ENCODE measurements at places on chromosomes 3 and 15.

GRCh38 chr3:128784232-128784631, 58.2 kb downstream of the RAB7A start:
- DNase-seq = peak; percentile 8

GRCh38 chr15:66899555-66900350, 165.6 kb upstream of the SMAD3 start:
- no peak for DNase-seq

DNA sequence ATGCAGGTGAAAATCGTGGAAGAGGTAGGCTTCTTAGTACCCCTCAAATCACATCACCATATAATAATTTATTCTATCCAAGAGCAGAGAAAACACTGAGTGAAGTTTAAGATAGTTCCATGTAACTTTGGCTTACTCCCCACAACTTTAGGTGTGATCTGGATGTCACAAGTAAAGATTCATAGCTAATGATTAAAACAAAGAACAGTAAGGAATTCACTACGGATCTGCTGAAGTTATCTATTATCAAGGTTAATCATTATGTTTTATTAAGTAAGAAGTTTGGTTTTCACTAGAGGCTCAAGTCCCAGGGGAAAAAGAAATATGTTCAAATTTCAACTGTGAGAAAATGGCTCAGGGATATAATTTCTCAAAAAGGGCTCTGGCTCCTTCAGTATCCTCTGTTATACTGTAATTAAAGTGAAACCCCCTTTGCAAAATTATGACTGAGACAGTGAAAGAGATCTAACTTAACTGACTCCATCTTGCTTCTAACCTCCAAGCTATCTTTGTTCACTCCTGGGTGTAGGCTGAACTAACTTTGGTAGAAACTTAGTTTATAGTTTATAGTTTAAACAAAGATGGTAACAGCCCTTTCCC, 17.1 kb downstream of the CD80 start:
- DNase-seq = no peak

- no peak for DNase-seq
Observed at GRCh38 chr3:143295201-143296080, 175.9 kb downstream of the CHST2 start.

DNA sequence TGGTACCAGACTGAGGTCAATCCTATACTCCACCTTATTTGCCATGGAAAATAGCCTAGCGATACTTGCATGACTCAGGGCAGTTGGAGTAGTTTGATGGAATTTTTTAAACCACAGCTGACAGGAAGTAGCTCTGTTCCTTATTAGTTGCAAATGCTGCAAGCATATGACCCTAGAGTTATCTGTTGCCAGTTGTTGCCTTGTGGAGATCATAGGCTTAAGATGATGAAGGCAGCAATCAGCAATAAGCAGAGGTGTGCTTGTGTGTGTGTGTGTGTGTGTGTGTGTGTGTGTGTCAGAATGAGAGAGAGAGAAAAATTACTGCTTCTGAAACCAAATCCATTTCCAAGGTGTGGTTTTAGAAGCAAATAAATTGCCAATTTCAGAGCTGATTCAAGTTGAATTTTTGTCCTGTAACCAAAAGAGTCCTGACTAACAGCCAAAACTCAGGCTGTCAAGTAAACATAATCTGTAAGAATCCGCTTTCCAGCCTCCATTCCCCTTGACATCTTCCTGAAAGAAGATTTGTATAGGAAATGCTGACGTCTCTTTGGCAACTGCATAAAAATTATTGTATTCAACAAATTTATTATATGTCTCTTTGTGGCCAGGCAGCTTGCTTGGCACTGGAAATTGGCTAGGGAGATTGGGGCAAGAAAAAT, 141.2 kb downstream of the SERPINI1 start:
- no peak for DNase-seq

GRCh38 chr15:48267766-48268165, 61.7 kb downstream of the SLC12A1 start:
- DNase-seq = no peak

DNA sequence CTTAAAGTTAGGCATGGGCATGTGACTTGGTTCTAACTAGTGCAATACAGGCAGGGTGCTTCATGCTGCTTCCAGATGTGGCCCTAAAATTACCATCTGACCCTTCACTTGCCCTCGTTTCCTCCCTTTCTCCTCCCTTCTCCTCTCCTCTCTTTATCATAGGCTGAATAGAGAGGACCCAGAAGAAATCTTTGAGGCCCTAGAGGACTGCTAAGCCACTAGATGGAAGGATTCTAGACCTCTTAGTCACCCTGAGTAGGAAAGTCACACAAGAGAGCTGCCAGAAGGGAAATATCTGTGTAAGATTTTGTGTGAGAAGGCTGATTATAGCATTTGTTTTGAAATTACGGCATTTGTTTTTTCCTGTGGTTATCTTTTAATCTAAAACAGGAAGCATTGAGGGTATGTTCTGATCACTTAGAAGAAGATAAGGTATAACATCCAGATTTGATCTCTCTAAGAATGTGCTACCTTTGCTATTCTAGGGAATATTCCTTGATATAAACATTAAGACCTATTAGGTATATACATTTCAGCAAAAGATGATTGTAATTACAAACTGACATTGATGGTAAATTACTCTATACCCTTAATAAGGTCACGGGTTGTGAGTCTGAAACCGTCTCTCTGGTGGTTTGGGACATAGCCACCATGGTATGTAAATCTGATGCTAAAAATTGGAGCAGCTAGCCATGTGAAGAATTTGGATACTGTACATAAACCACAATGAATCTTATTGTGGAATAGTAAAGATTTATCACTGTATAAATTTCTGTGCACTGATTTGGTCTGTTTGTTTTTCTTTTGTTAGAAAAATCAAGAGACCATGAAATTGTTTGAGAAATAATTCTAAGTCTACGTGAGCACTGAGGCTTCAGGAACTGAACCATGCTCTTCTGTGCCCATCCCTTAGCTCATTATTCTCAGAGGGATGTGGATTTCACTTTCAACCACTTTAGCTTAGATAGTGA, 84.1 kb downstream of the TP63 start:
- no peak for DNase-seq

DNA sequence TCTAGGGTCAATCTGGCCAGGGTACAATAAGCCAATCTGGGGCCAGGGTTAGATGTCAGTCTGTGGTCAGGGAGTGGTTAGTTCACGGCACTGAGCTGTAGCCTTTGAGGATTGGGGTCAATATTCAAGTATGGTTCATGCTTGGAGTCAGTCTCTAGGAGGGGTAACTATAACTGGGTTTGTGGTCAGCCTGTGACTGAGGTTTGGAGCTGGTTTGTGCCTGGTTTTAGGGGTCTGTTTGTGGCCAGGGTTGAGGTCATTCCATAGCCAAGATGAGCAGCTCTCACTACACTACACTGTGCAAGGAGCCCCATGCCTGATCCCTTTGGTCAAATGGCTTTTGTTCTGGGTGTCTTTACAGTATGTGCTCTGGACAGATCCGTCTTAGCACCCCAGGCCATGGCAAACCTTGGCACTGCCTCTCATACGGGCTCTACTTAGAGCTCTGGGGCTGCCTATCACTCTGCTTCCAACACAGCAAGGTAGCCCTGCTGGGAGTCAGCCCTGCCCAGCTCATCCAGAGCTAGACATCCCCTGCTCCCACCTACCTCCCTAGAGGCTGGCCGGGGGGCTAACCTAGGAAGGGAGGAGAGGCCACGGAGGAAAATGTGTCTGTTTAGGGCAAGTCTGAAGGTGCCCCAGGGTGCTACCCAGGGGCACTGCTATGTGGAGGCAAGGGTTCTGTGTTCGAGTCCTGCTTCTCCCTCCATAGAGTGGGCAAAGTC, 63.3 kb upstream of the CORO2B start:
- no peak for DNase-seq

- DNase-seq = no peak
Observed at GRCh38 chr3:37210230-37210629, 35.8 kb upstream of the LRRFIP2 start.

Measured in effector memory CD4-positive, alpha-beta T cell (primary cell).